ENCODE measurements at places on chromosomes 1 and 21. TPM values are rescaled to one million over a fixed set of nuclear protein-coding genes. Genes with fewer than 3 reads are reported as not detected.

MRPL9 gene
- total RNA-seq: 66.1 TPM

TDRD10 gene
- 3.3 TPM for total RNA-seq

MAEL gene
- 1.1 TPM for total RNA-seq

TSPAN1 gene
- 144 TPM for total RNA-seq

DNA sequence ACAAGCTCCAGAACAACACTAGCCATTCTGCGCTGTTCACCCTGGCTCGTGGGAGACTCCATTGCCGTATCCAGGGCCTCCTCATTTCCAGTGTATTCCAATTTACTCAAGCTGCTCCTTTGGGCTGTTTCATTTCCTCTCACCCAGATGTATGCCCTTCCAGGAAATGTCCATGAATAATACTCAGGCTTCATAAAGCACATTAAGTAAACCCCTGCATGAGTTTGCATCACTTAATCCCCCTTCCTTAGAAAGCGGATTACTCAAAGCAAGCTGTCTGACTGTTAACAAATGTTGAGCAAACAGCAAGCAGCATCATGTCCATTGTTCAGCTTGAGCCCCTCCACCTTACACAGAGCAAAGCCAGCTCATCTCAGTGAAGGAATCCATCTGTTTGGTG is 403.6 kb upstream of the PBX1 start:
- DNase-seq: no peak

- no peak for DNase-seq
Measured at GRCh38 chr1:241749041-241749944, 97.2 kb downstream of the WDR64 start.

- peak; percentile 94 for DNase-seq
Measured at GRCh38 chr1:23168445-23169194, at the start of gene LUZP1. LUZP1 (minus strand) TSS chr1:23168856.
